Ecto neural progenitor cell (in vitro differentiated cells): ENCODE measurements at places on chromosomes 7 and 10.
A peak's percentile ranks its signal among the peaks of the same experiment; 100 is the strongest.

GRCh38 chr7:69359003-69359700 is 239.1 kb upstream of the AUTS2 start:
- DNase-seq = no peak

- DNase-seq = no peak
Observed at GRCh38 chr7:126689037-126689436, 563.7 kb downstream of the GRM8 start.

- DNase-seq = peak; percentile 71
Observed at GRCh38 chr10:117535298-117536071, 7.1 kb upstream of the EMX2 start.

GRCh38 chr7:98569691-98570337 is 47.3 kb upstream of the NPTX2 start:
- no peak for DNase-seq

- DNase-seq = peak; percentile 88
Observed at GRCh38 chr7:143884969-143885559, 16.9 kb downstream of the TCAF1 start.
